Cortex of kidney (tissue), 1 donor: ENCODE measurements at places on chromosomes 5 and 9.

DNA sequence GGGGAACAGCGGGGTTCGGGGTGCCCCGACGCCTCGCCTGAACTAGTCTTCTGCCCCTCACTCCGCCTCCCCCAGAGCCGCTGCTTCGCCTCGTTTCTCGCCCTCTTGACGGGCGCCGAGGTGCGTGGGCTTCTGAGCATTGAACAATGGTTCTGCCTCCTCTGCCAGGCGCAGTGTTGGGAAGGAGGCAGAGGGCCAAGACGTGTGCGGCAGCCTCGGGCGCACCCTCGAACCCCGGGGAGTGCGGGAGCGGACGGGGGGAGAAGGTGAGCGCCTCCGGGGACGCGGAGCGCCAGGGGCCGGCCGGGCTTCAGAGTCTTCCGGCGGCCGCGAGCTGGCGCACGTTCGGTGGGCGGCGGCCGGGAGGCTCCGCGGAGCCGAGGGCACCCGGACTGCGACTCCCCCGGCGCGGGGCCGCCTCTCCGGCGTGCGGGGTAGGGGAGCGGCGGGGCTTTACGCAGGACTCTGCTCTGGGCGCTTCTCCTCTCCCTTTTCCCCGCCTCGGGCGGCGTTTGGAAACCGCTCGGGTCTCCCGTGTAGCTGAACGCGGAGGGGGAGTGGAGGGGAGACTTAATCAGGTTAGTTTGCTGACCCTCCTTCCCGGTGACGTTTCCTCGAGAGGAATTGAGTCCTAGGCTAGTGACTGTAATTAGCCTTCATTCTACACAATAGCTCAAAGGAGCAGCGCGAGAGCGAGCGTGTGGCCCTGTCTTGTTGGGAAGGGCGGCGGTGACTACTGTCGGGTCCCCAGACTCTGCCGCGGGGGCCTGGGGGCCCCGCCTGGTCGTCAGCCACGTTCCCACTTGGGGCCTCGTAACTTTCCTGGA is 1.1 kb downstream of the VLDLR start:
- DNase-seq = no peak

GRCh38 chr5:16372493-16372892 is 93.1 kb downstream of the ZNF622 start:
- no peak for DNase-seq

- no peak for DNase-seq
Observed at GRCh38 chr5:27009540-27009915, 28.9 kb downstream of the CDH9 start.

GRCh38 chr5:73298251-73298771 is 125.3 kb downstream of the TMEM174 start:
- DNase-seq = no peak

DNA sequence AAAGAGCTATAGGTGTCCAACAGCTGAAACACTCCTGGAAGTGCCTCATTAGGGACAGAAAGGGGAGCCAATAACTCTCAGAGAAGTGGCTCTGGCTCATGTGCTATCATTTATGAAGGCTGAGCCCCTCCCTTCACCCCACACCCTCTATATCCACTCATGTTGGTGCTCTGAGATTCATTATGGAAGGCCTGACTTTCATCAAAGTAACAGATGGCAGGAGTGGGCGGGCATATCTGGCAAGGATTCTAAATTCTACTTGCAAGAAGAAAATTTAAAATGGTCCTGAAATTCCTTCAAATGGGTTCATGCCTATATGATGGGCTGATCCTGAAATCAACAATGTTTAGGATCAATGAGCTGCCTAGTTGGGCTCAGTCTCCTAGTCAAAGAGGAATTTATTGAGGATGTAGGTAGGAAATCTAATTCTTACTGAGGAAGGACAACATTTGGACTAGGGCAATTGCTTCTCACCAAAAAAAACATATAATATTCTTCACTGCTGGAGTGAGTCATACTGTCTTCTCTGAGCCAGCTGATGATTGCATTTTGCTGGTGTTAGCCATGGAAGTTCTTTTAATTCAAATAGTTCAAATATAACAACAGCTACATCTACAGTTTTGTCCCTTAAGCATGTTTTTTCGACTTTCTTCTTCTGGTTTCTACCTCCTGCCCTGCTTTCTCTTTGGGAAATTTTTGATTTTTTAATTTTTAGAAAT is 23.5 kb downstream of the NMRK1 start:
- DNase-seq = no peak

DNA sequence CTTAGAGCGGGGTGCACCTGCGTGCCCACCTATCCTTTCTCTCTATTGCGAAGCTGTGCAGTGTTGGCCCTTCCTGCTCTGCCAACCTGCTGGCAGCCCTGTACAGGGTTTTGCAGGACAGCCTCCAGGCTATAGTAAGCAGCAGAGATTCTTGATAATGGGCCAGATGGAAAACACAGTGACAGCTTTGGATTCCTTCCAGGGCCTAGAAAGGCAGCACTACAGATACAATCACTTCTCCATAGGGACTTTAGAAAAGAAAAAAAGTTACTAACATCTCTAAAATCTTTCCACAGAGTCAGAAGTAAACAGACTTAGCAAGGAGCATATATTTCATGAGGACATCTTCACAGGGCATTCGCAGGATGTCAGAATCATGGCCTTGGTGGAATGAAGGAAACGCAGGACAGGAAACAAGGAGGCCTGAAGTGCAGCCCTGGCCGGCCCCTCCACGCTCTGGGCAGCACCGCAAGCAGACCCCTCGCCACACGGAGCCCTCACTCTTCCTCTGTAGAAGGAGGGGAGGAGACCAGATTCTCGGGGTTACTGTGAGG is 172.1 kb upstream of the GAS1 start:
- no peak for DNase-seq

GRCh38 chr5:10445352-10445751 is 3.7 kb downstream of the ROPN1L start:
- DNase-seq = no peak

- DNase-seq = no peak
Observed at GRCh38 chr9:27212621-27213020, 84.3 kb downstream of the EQTN start.

- DNase-seq = no peak
Observed at GRCh38 chr5:138543730-138544104, 681 bp upstream of the ETF1 start.

DNA sequence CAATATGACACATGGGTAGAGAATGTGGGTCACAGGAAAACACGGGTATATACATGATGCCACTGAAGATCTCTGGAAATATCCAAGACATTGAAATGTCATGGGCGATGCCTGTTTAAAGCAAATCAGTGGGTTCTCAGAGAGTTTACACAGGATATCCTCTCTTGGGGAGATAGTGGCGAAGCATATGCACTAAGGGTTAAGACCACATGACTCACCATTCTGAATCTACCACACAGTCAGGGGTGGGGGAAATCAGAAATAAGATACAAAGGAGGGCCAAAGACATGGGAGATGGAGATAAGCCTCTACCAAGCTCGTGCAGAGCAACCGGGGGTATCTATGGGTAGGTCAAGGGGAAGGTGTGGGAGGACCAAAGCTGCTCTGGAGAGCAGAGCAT is 58.8 kb downstream of the SH3PXD2B start:
- no peak for DNase-seq

GRCh38 chr5:54180630-54181031 is 129.7 kb downstream of the ARL15 start:
- no peak for DNase-seq

- no peak for DNase-seq
Observed at GRCh38 chr5:22471154-22471553, 382.0 kb downstream of the CDH12 start.

DNA sequence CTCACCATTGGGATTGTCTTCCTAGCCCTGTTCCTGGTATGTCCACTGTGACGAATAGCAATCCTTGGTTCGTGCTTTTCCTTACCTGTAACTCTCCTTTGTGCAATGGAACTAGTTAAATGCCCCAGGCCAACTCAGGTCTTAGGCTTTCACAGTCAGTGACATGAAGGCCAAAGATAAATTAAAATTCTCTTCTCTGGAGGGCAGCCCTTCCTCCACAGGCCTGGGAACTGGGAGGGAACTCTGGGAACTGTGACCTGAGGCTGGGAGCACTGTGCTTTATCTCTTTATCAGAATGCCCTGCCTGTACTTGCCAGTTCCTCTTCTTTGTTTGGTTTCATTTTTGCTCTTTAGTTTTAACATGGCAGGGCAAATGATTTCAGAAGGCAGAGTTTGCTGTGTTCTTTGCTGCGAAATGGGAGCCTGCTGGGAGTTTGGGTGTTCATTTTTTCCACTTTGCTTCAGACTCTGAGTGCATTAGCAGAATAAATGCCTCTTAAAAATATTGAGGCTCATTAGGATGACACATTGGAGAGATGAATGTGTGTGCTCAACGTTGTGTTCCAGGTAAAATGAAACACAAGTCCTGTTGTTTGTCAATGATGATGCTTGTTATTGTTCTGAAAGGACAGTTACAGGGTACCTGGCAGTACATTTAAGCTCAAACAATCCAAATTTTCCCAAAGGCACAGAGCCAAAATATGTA is 118.1 kb downstream of the NUDT12 start:
- DNase-seq = no peak

DNA sequence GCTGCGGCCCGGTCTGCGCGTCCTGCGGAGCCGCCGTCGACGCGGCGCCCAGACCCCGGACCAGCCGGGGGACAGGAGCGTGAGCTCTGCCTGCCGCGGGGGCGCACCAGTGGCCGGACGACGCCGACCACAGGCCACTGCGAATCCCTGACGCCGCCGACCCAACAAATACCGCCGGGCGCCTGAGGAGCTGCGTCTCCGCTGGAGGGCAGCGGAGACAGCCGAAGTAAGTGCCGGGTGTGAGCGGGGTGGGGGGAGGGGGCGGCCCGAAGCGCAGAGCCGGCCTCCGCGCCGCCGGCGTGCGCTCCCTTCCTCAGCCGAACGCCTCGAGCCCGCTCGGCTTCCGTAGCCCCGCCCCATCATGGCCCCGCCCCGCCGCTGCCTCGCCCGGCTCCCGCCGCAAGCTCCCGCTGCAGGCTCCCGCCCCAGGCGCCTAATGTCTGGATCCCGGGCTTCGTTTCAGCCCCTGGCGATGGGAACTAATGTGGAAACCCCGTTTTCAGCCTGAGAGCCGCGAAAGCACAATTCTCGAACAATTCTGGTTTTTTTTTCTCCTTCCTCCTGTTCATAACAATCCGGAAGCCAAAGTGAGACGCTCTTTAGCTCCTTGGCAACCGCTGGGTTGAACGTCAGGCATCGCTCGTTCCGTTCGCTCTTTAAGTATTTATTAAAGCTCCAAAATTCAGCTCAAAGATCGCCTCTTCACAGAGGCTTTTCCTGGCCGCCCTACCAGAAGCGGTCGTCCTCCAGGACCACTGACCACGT is at the start of gene RFK:
Gene RFK, minus strand, starts transcription at position 232 of the 765 bp plus-strand sequence. CDS start 255 bp downstream, outside the sequence.
- peak; percentile 39 for DNase-seq

- no peak for DNase-seq
Observed at GRCh38 chr5:143198332-143198731, 205.2 kb downstream of the NR3C1 start.

GRCh38 chr9:121815084-121815483 is 163.7 kb downstream of the DAB2IP start:
- DNase-seq = no peak

GRCh38 chr5:164002214-164002613 is 496.8 kb downstream of the MAT2B start:
- DNase-seq = no peak

DNA sequence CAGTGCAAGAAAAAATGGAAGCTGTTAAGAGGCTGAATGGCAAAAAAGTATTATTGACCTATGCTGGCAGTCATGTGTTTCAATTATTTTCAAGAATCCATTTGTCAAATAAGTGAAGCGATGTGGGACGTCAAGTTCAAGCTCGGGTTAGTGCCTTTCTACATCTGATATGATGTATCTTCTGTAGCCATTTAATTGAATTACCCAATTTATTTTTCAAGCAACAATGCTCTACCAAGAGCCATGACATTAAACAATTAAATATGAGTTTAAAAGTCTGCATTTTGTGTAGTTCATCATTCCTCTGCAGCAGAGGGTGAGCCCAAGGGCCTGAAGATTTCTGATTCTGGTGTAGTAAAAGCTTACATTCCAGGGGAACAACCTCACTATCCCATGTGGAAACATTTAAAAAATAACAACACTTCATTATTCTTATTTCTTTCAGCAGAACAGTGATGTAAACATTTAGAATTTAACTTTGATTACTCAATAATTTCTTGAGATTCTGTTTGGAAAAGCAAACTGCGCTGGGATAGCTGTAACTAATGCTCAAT is 619.7 kb upstream of the ARRDC3 start:
- no peak for DNase-seq

GRCh38 chr5:9124071-9124470 is 421.8 kb downstream of the SEMA5A start:
- DNase-seq = no peak

GRCh38 chr5:38932854-38933408 is 87.1 kb downstream of the OSMR start:
- no peak for DNase-seq

GRCh38 chr5:150489360-150490295 is 18.3 kb upstream of the NDST1 start:
- DNase-seq = no peak

DNA sequence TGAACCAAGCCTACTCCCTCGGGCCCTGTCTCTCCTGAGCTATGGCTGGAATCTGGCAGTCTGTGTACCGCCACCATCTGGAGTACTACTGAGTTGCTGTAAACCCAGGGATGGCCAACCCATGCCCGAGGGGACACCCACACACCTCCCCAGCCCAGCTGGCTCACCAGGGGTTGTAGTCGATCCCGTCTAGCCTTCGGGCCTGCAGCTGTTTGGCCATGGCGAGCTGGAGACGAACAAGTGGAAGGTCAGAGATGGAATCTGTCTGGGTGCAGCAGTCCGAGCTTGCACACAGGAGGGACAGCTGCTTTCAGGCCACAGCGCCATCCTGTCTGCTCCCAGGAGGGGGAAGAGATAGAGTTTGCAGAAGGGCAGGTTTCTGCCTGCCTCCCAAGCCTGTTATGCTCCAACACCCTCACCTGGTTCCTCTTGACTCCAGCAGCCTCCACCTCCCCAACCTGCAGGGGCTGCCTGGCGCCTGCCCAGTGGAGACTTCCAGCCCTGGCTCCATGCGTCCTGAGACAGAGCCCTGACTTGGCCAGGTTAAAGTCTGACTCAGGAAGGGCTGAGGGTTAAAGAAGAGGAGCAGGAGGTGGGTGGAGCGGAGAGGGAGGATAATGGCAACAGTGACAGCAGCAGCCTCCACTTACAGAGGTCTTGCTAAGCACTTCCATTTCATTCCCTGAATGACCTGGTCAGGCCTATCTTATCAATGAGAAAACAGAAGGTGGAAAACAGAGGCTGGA is 15.8 kb upstream of the SPOUT1 start:
- DNase-seq = no peak
